ENCODE measurements at places on chromosomes 3 and 15.

GRCh38 chr15:44034933-44035624 is 160.0 kb downstream of the FRMD5 start:
- DNase-seq = no peak

- no peak for DNase-seq
These were observed 1.1 kb downstream of the EIF4G1 start for GRCh38 chr3:184315543-184315867.

DNA sequence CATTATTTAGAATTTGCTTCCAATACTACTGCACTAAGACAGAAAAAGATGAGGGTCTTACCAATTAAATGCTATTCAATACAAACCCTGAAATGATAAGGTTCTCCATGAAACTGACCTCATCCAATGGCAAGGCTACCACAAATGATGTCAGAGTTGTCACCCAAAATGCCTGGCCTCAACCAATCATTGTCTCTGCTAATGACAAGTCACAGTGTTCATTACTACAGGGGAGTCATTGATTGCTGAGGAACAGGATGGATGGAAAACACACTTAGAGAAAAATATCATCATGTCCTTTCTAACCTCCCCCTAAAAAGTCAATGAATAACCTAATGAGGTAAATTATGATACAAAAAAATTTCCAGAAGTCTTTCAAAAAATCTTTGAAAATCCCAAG is 91.0 kb downstream of the FOXP1 start:
- no peak for DNase-seq

DNA sequence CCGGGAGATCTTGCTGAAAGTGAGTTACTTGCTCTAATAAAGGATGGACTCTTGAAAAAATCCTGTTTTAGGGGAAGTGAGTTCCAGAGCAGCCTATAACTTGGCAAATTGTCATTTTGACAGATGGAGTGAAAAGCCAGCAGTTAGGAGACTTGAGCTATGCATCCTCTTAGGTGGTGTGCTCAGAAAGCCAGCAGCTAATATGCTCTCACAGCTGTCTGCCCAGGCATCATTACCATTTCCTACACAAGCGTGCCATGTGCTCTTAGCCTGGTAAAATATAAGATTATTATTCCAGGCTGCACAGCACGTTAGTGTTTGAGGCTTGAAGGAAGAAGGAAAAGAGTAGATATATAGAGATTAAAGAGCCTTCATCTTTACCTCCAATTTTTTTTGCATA is 151.0 kb downstream of the CHL1 start:
- DNase-seq = no peak

DNA sequence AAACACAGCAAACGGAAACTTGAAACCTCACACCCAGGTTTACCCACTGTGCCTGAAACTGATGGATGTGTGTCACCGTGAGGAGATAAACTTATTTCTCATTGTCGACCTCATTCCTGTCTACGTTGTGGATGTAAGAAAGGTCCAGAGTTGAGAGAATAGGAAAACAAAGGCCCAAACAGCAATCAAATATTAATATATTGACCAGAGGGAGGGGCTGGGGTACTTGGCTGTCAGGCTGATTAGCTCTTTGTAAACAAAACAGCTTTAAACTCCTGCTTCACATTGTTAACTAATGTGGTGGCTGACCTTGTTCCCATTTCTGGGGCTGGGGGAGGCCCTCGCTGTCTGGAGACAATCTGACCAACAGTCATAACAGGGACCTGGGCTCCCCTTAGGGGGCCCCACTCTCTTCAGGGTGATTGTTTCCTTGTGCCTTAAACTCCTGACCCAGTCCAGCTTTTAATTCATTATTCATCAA is 937.6 kb downstream of the MCTP2 start:
- no peak for DNase-seq

Measured in NCI-H460 (cell line).